ENCODE measurements at places on chromosomes 13 and 19.

DNA sequence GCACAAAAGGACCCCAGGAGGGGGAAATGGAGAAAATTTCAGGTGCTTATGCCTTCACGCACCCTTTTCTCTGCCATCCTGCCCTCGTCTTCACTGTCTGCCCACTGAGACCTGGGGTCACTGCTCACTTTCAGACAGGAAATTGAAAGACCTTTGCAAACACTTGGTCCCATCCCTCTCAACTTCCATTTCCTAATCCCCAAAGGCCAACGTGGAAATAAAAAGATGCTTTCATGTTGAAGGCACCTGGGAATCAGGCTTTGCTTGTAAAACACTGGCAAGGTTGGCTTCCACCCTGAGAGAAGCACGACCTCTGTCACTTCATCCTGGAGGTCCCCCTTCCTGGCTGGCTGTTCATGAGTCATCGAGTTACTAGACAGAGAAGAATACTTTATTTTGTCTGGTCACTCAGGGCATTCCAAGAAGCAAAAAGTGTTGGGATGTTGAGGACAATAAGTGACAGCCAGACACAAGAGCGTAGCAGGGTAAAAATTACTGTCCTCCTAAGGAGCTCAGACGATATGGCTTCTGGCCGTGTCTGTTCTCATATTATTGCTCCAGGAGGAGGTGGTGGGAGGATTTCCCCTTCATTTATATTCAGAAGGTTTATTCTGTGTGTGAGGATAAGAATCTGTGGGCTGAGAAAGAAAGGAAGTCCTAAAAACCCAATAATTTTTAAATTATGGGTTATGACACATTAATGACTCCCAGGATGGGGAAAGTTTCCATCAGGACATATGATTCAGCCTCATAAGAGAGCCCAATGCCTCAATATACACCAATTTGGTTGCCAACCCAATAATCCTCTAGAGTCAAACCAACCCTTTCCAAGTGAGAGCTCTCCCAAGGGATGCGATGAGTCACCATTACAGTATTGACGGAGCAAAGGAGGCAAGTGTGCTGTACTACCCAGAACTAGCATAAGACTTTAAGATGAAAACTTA lies 409.0 kb downstream of the COG6 start:
- DNase-seq: no peak

GRCh38 chr19:28500296-28500695 lies 712.7 kb downstream of the UQCRFS1 start:
- DNase-seq: no peak

DNA sequence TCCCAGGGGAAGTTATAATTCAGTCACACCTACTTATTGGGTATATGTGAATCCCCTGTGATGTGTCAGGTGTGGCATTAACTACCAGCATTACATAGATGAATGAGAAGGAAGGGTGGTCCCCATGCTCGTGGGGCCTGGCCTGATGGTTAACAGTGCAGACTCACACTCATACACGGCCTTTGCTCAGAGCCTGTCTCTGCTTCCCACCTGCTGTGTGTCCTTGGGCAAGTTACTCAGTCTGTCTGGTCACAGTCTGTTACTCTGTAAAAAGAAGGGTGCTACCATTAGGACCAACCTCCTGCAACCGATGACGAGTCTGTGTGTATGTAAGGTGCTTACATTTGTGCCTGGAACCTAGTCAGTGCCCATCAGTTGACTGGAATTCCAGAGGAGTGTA lies 23.8 kb downstream of the SAFB start:
- no peak for DNase-seq

DNA sequence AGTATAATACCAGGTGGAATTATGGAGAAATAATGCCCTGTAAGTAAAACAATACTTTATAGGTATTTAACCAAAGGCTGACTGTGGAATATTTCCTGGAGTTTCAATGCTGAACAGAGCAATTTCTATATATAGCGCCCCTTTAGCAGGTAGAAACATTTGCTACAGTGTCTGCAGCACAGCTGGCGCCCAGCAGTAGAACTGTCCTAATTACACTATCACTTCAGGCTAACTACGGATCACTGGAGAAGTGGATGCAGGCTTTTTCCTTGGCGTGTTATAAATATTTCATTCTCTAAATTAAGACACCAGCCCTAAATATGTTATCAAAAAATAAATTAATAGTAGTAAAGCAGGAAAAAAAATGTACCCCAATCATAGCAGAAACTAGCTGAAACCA lies 3.1 kb downstream of the SHISA2 start:
- no peak for DNase-seq

DNA sequence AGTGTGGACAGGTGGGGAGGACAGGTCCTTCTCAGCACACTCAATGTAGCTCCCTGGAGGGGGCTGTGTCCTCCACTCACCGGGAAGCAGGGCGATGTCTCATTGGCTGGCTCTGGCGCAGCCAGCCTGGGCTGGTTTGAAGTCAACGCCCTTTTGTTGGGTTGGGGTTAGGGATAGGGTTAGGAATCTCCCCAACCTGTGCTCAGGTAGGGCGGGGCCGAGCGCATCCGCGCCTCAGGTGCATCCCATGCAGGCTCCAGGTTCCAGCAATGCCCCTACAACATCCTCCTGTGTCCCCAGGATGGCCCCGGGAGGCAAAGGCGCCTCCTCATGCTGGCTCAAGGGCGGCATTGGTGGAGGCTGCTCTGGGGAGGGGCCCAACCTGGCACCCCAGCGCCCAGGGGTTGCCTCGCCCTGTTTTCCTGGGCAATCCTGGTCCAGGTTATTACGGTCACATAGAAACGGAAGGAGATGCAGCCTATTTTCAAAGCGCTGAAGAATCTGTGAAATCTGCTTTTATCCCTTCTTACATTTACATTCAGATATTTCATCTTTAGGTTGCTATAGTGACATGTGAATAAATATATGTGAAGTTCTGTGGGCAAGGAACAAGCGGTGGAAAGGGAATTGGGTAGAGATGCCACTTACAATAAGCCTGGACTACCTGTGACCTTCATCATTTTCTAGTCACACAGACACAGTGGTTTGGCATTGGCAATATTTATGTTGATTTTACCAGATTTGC lies 74.3 kb downstream of the TM9SF2 start:
- no peak for DNase-seq

DNA sequence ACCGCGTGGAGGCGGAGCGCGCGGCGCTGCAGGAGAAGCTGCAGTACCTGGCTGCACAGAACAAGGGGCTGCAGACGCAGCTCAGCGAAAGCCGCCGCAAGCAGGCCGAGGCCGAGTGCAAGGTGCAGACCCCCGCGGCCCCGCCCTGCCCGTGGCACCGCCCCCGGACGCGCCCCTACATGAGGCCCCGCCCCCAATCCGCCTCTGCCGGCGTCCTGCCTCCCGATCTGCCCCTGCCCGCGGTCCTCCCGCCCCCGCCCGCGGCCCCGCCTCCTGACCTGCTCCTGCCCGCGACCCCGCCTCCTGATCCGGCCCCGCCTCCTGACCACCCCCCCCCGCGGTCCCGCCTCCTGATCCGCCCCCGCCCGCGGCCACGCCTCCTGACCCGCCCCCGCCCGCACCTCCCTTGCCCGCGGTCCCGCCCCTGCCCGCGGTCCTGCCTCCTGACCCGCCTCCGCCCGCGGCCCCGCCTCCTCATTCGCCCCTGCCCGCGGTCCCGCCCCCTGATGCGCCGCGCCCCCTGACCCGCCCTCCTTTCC lies 11.7 kb downstream of the PRR36 start:
- peak; percentile 43 for DNase-seq

- no peak for DNase-seq
These were observed 19.7 kb downstream of the ACOD1 start for GRCh38 chr13:76968041-76968440.

DNA sequence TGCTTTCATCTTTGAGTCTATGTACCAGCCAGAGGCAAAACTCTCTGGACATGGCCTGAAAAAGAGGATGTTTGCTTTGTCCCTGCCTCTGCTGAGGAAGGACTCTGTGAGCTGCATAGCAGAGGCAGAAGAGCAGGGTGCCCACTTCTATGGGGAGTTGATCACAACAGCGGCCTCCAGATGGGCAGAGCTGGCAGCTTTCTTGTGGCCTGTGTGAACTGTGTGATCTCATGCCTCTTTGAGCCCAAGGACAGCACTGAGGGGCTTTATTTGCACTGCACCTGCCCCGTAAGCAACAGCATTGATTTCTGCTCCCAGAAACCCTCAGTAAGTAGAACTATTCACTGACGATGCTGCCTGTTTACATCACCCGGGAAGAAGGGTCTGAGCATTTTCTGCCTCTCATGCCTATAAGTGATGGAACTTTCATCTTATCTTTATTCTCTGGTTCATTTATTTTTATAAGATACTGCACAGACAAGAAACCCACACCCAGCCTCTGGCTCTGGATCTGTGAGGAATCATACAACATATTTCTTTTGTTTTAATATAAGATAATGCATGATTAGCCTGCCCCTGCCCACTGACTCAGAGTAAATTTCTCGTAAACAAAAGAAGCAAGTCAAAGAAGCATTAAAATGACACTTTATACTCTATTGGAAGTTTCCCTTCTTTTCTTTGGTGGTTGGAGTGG lies 244.2 kb upstream of the SOX21 start:
- no peak for DNase-seq

GRCh38 chr19:31533114-31533513 lies 183.9 kb upstream of the TSHZ3 start:
- no peak for DNase-seq

- DNase-seq: no peak
These were observed 73.1 kb downstream of the KL start for GRCh38 chr13:33089311-33089710.

DNA sequence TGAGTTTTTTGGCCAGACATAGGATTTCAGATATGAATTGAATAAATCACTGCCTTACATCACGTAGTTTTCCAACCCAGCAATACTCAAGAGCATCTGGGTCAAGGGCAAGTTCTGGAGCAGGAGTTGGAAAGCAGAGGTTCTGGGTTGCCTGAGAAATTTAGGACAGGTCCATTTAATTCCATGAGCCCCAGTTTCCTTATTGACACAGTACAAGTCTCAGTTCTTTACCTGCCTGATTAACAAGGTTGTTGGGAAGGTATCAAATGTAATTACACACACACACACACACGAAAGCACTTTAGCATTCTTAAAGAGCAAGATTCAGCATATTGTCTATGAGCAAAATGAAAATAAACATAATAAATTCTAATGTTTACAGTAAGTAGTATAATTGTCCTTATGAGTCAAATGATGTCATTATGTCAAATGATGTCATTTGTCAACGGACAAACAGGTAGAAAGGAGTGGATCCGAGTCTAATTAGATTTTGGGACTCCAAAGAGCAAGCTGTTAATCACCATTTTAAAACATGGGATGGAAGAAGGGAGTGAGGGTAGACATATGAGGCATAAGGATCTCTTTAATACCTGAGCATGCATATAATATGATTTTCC lies 268.4 kb upstream of the ARGLU1 start:
- no peak for DNase-seq

GRCh38 chr13:94849254-94849653 lies 136.9 kb upstream of the SOX21 start:
- no peak for DNase-seq
